ENCODE measurements at places on chromosomes 4 and X. TPM values are rescaled to one million over a fixed set of nuclear protein-coding genes. Genes with fewer than 3 reads are reported as not detected.

DNA sequence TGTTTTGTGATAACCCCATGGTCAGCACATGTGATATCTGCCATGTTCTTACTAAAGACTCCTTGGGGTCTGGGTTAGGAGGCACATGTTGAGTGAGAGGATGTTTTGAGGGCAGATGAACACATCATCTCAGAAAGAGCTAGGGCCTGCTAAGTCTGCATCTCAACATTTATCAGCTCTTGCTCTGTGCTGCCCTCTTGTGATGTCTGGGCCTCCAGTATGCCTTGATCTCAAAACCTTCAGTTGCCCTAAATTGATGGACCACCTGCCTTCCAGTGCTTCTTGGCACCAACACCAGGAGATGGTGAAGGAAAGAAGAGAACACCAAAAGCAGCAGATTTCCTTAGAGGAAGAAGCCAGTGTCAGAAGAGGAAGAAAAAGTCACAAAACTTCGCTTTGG is 22.5 kb downstream of the MID1 start:
- peak; percentile 30 for DNase-seq

GRCh38 chrX:18428006-18428405 is 2.6 kb downstream of the CDKL5 start:
- no peak for DNase-seq

DNA sequence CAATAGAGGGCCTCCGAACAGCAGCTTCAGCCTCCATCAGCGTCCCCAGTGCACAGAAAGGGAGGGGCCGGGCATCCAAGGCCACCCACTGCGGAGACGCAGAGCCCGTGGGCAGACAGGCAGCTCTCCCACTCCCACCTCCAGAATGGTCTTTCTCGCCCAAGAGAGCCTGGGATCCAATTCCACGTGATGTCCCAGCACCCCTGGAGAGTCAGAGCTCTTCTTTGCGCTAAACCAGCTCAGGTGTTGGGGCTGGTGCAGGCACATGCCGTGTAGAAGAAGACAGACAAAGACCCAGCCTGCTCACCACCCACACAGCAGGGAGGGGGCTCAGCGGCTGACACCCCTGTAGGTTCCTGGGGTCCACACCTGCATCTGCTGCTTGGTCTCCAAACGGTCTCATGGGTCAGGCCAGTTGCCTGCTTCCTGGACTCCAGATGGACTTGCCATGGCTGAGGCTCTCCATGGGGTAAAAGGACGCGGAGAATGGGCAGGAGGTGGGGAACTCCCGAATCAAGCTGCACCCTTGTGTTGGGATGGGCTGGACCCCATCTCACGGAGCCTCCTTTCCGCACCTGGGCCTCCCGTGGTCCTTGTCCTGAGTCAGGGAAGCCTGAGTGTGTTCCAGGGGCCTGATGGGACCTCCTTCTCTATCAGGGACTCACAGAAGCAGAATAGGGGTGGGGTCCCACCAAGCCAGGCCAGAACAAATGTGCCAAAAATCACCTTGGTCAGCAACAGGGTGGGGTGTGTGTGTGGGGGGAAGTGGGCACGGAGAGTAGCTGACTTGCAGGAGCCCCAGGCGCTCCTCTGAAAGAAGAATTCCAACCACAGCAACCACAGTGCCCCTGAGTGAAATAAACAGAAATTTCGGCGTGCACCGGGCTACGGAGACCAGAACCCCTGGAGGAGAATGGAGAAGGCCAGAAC is 11.6 kb upstream of the ASMTL start:
- no peak for DNase-seq

GRCh38 chr4:186169945-186170802 is 21.2 kb upstream of the CYP4V2 start:
- DNase-seq: no peak

DNA sequence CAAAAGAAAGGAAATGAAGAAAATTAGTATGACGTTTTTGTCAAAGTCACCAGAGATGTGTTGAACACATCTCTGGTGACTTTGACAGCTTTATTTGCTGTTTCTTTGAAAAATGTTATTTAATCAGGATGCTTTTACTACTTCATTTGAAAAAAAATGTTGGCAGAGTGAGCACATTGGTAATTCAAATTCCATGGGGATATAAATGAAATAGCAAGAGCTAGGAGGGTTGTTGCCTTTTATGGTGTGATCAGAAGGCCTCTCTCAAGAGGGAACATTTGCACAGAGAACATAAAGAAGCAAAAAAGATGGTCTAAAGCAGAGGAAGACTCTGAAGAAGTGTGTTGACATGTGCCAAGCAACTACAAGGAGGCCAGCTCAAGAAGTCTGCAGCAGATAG is 46.6 kb upstream of the CXCL8 start:
- DNase-seq: no peak

DNA sequence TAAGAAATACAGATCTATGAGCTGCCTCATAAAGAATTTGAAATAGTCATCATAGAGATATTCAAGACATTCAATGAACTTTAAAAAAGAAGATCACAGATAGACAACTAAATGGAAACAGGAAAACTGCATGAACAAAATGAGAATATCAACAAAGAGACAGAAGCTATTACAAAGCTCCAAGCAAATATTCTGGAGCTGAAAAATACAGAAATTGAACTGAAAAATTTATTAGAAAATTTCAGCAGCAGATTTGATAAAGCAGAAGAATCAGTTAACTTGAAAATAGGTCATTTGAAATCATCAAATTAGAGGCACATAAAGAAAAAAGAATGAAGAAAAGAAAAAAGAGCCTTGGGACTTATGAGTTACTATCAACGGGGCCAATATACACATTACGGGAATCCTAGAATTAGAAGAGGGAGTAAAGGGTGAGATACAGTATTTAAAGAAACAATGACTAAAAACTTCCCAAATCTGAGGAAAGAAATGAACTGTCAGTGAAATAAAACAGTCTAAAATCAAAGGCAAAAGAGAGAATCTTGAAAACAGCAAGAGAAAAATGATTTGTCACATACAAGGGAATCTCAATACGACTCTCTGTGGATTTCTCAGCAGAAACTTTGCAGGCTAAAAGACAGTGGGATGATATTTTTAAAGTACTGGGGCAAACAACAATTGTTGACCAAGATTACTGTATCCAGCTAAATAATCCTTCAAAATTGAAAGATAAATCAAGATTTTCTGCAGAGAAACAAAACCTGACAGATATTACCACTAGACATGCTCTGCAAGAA is 641.6 kb downstream of the ANKRD50 start:
- DNase-seq: peak; percentile 58

DNA sequence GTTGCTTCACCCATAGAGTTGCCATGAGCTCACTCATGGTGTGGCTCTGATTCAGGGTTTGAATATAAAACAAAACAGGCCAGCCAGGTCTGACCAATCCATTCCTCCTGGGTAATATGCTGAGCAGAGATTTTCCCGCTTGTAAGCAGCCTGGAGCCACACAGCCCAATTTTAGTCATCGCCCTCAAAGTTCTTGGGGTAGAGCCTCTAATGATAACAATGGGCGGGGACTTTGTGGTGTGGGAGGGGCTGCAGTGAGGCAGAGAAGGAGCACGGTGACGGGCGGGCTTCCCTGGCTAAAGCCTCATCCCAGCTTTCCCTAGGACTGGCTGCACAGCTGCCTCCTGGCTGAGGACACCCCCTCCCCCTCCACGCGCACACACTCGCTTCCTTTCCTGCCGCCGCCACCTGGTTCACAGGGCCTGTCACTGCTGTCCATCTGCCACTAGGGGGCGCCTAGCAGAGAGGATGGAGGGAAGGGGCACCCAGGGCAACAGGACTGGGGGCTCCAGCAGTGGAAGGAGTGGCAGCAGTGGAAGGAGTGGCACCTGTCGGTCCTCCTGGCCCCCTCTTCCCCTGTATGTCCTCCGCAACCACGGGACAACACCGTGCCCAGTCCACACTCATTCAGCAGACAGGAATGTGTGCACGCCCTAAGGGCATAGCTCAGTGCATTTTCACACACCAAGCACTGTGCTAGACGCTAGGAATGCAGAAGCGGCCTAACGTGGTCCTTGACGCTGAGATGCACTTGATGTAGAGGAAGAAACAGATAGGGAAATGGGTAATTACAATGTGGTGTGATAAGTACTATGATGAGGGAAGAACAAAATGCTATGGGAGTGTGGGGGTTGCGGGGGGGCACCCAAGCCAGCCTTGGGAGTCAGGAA is 26.8 kb downstream of the PRPS1 start:
- DNase-seq: peak; percentile 93

GRCh38 chrX:66045894-66046293 is 6.0 kb upstream of the VSIG4 start:
- no peak for DNase-seq

GRCh38 chr4:152843481-152844090 is 63.8 kb downstream of the ARFIP1 start:
- DNase-seq: no peak

DNA sequence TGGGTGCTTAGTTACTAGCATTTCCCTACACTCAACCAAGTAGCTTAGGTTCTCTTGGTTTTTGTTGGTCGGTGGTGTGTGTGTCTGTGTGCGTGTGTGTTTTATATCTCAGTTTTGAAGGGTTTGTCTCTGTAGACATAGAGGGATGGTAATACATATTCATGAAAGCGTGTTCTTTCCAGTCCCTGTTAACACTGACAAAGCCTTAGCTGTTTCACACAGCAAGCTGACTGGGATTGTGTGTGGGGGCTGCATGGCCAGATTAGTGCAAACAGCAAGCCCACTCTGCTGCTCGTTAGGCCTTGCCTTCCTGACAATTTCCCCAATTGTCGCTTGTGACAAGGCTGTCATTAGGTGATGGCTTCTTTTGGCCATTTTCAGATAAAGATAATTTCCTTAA is 43.9 kb downstream of the ALPK1 start:
- DNase-seq: no peak

DNA sequence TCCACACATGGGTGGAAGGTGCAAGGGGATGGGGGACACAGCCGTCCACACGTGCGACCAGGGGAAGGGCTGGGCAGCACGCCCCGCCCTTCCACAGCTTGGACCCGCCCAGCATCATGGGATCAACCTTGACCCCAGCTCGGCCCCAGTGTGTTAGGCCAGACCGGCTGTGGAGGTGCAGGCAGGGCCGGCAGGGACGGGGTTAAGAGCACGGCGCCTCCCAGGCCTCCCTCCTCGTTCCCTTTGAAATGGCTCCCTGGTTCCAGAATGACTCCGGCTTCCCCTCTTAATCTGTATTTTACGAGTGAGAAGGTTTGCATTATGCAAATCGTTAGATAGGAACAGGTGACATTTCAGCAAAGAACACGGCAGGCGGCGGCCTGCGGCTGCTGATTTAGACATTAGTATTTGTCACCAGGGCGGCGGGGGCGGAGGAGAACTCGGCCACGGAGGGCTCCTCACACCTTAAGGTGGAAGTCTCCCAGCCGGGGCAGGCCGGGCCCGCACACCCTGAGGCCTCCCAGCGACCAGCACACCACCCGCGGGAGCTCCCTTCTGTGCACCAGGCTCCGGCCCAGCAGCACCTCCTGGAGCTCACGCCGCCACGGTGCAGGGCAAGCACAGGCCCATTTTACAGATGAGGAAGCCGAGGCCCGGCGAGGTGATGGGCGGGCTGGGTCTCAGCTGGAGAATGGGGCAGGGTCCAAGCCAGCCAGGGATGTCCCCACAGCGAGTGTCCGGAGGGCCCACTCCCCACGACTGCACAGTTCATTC is 116.1 kb downstream of the FAM53A start:
- no peak for DNase-seq

- DNase-seq: no peak
Measured at GRCh38 chrX:130299279-130300009, 30.7 kb upstream of the ZNF280C start.

DNA sequence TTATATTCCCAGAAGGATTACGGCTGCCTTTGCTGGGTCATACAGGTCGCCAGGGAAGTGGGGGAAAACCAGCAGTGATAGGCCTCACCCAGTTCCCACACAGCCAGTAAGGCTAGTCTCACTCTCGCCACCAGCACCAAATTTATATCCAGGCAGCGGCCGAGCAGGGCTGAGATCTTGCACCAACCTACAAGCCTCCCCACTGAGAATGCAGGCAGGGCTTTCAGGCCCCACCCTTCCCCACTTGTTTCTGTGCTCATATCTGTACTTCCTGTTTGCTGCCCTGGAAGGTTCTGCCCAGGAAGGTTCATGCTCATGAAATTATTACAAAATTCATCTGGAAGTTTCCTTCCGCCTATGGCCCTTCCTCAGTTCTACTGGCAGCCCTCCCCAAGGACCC is 179.7 kb downstream of the STIM2 start:
- DNase-seq: no peak

- DNase-seq: peak; percentile 70
Measured at GRCh38 chrX:40735325-40736169, at the start of gene MED14. TSS of gene MED14 (minus strand) at chrX:40735542. CDS start at chrX:40735412, 130 bp downstream.

- no peak for DNase-seq
Measured at GRCh38 chr4:74148205-74148604, 9.7 kb upstream of the MTHFD2L start.

DNA sequence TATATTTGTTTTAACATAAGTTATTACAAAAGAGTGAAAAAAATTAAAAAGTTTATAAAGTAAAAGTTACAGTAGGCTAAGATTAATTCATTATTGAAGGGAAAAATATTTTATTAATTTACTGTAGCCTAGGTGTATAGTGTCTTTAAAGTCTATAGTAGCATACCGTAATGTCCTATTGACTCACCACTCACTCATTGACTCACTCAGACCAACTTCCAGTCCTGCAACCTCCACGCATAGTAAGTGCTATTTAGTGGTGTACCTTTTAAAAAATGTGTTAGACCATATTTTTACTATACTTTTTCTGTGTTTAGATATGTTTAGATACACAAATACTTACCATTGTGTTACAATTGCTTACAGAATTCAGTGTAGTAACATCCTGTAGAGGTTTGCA is 841.1 kb downstream of the CENPC start:
- no peak for DNase-seq

DNA sequence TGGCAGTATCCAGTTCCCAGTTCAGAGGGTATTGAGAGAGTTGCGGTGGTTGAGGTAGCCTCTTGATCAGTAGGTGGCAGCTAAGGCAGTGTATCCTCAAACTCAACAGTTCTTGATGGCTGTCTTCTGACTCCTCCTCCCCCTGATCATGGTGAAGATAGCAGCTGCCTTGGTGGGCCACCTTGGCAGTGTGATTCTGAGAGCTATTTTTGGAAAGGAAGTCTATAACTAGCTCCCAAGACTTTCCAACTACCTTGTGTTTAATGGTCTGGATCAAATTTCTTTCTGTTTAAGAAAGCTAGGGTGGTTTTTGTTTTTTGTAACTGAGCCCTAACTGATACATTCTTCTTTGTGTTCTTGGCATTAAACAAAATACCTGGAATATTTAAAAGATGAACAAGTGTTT is 10.5 kb upstream of the TBC1D19 start:
- peak; percentile 20 for DNase-seq

- DNase-seq: peak; percentile 16
Measured at GRCh38 chr4:88106205-88106604, 52.2 kb downstream of the ABCG2 start.

DNA sequence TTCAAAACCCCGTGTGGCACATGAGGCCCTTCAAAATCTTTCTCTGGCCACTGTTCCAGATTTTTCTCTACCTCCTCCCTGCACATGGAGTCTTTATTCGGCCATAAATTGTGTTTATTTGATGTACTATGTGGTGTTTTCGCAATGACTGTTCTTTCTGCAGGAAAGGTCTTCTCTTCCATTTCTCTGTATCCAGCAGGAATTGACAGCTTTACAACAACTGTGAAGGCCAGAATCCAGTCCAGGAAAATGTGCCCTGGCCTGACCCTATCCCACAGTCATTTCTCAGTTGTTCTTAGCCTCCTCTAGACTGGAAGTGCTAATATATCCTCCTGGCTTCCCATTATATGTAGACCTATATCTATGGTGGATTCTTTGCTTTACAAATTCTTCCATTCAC is 191.4 kb downstream of the COL25A1 start:
- no peak for DNase-seq

- DNase-seq: no peak
Measured at GRCh38 chrX:96906741-96907140, 23.0 kb downstream of the RPA4 start.

ZAR1 gene
- total RNA-seq: not detected

UCP1 gene
- not detected for total RNA-seq

ATOH1 gene
- total RNA-seq: not detected
